ENCODE measurements at places on chromosomes 12 and 14.

GRCh38 chr12:23564451-23565152 is 384.9 kb downstream of the SOX5 start:
- no peak for DNase-seq

DNA sequence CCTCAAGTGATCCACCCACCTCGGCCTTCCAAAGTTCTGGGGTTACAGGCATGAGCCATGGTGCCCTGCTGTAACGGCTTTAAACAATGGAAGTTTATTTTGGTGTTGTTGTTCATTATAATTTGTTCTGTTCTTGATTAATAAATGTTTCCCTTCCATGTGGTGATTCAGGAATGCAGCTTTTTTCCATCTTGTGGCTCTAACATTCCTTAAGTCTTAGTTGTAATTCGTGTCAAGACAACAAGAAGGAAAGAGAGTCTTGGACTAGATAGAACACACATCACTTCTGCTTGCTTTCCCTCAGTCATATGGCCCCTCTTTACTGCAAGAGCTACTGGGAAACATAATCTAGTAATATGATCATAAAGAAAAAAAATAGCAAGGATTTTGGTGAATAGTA is 211.6 kb downstream of the SLC6A15 start:
- DNase-seq, result no peak

DNA sequence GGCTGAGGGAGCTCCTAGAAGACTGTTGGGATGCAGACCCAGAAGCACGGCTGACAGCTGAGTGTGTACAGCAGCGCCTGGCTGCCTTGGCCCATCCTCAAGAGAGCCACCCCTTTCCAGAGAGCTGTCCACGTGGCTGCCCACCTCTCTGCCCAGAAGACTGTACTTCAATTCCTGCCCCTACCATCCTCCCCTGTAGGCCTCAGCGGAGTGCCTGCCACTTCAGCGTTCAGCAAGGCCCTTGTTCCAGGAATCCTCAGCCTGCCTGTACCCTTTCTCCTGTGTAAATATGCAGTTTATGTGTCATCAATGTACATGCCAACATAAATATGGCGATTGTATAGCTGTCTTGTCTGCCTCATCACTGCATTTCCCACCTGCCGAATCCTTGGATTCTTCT is 7.5 kb downstream of the AMHR2 start:
- DNase-seq, result no peak

GRCh38 chr12:10395390-10395998 is 5.7 kb upstream of the KLRK1 start:
- DNase-seq, result peak; percentile 70

DNA sequence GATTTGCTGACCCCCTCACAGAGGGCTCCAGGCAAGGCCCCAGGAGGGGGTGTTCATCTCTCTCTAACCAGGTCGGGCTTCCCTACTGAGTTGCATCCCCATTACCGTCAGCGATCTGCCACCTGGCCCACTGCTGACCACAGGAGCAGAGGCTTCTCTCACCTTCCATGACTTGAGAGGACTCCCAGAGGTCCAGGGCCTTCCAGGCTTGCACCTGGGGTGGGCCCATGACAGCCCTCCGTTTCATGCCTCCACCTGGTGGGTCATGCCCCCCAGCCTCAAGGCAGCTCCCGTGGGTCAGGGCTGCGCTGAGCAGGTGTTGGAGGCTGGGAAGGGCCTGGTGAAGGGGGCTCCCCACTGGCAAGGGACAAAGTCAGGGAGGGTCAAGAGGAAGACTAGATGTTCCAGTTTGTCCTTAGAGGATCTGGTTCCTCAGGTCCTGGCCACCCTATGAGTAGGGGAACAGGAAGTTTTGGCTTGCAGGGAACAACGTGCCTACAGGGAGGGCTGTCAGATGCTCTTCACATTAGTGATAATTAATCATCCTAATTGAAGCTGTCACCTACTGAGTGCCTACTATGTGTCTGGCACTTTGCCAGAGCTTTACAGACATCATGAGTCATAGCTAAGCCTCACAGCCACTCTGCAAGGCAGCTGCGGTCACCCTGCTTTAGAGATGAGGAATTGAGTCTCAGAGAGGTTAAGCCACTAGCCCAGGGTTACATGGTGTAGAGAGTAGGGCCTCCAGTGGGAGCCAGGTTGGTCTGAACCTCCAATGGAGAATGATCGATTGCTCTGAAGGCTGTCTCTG is 13.8 kb downstream of the NFKBIA start:
- peak; percentile 72 for DNase-seq

GRCh38 chr12:104662203-104662602 is 205.5 kb downstream of the CHST11 start:
- DNase-seq, result no peak
